A673 (cell line): ENCODE measurements at places on chromosomes 4 and X.

DNA sequence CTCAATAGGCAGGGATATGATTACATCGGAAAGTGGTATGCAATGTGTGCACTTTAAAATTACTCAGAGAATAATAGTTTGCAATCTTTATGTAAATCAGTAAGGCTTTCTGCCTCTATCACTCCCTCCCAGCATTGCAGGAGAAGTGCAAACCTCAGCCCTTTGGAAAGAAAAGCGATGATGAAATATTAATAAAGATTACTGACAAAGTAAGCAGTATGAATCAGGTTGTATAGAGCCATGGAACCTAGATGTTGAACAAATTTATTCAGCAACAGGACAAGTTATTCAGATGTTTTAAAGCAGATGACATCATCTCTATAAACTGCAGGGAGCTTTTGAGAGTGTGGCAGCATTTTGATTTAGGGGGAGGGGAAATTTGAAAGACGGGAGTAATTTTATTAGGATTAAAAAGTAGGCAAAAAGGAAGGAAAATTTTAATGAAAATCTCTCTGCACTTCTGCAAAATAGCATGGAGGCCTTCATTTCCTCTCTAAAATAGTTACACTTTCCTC lies 631.7 kb upstream of the GRIA3 start:
- no peak overlapping the region for H3K4me3 ChIP-seq
- no peaks in the 10 kb centered on the region for H3K27me3 ChIP-seq
- DNase-seq: peak; percentile 1
- H3K36me3 ChIP-seq: no peaks in the 10 kb centered on the region
- no peaks in the 10 kb centered on the region for H3K4me1 ChIP-seq

DNA sequence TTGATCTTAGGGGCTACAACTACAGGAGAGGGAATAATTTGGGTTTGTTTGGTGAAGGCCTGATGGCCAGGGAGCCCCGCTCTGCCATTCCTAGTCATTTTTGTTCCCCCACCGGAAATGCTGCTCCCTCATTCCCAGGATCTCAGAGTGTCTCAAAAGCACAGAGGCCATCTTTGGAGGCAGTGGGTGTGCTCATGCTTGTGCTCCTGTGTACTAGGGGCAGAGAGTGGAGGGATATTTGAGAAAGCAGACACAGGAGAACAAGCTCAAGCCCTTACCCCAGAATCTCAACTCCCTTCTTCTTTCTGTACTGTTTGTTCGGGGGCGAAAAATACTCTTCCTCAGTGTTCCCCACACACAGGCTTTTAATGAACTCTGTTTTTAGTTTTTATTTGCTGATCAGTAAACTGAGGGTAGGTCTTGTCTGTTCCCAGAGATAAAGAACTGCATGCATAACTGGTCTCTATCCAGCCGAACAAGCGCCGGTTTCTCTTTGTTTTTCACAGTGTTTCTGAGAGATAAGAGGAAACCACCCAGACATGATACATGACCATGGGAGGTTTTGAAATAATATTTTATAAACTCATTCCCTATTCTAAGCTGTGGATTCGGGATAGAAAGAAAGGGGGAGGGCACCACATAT lies 32.9 kb upstream of the XK start:
- H3K36me3 ChIP-seq: no peaks in the 10 kb centered on the region
- no peak overlapping the region for H3K27ac ChIP-seq
- no peak for DNase-seq
- H3K4me3 ChIP-seq: no peak overlapping the region

DNA sequence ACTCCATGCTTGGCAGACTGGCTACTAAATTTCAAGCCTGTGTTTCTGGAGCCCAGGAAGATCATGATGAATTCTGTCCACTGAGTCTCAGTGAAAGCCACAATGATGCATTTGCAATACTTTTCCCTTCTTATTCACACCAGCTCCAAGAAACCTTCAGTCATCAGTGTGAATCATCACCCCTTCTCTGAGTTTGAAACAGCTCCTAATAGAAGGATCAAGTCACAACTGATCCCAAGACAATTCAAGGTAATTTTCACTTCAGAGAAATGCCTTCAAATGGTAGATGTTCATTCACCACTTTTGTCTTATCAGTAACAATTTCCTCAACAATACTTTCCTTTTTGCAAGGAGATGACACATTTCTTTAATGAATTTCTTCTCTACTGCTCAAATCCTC lies 257.4 kb downstream of the NLGN4X start:
- peaks cover 28% of the 10 kb centered on the region for H3K4me1 ChIP-seq
- DNase-seq: peak; percentile 35
- no peak overlapping the region for H3K27ac ChIP-seq
- H3K4me3 ChIP-seq: no peak overlapping the region
- no peaks in the 10 kb centered on the region for H3K27me3 ChIP-seq
- H3K36me3 ChIP-seq: no peaks in the 10 kb centered on the region

- H3K27me3 ChIP-seq: no peaks in the 10 kb centered on the region
- H3K4me1 ChIP-seq: no peaks in the 10 kb centered on the region
- no peaks in the 10 kb centered on the region for H3K36me3 ChIP-seq
- no peak overlapping the region for H3K27ac ChIP-seq
- no peak for DNase-seq
- no peak overlapping the region for H3K4me3 ChIP-seq
These were observed 72.4 kb upstream of the WWC2 start for GRCh38 chr4:183026701-183027100.

DNA sequence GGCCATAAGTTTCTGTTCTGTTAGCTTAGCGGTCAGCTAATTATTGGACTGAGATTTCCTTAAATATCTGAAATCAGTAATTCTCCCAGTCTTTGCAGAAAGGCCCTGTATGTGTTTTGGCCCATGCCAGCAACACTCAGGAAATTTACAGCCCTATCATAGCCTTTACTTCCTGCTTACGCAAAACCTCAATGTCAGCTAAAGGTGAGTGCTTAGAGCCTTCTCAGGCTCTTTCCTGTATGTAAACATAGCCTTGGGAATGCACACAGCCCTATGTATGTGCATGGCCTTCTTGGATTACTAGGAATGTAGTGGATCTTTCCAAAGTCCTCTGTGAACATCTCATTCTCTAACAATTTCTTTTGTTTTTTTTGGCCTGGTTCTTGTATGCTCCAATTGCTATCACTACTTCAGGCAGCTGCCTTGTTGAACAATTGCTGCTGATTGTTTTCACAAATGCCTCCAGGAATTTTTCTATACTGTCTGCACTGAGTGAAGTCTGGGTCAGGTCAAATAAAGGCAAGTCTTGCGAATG lies 200.0 kb downstream of the PPP1R2C start:
- H3K27me3 ChIP-seq: no peaks in the 10 kb centered on the region
- no peak overlapping the region for H3K27ac ChIP-seq
- H3K36me3 ChIP-seq: no peaks in the 10 kb centered on the region
- no peaks in the 10 kb centered on the region for H3K4me1 ChIP-seq
